ENCODE measurements at places on chromosomes 7 and 10. TPM values are rescaled to one million over a fixed set of nuclear protein-coding genes. Genes with fewer than 3 reads are reported as not detected.
A peak's percentile ranks its signal among the peaks of the same experiment; 100 is the strongest.

The ITGA8 gene
- 1.1 TPM for total RNA-seq

DNA sequence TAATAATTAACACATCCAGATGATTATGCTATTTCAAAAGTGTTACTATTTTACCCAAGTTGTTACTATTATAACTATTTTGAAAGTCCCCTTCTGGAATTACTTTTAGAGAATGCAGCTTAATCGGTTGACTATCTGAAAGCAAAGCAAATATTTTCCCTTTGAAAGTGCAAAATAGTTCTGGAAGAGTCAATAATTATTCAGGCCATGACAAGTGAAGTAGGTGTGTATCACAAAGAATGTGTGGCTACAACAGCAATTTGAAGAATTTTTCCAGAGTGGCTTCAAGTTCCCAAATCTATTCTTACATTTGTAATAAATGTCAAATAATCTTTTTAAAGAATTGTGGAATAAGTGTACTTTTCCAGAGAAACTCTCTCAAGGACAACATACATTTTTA lies 42.8 kb downstream of the RNLS start:
- DNase-seq = no peak

- DNase-seq = no peak
Measured at GRCh38 chr10:3745521-3745920, 39.5 kb downstream of the KLF6 start.

GRCh38 chr10:93560541-93560940 lies 5.9 kb upstream of the FFAR4 start:
- DNase-seq = no peak

DNA sequence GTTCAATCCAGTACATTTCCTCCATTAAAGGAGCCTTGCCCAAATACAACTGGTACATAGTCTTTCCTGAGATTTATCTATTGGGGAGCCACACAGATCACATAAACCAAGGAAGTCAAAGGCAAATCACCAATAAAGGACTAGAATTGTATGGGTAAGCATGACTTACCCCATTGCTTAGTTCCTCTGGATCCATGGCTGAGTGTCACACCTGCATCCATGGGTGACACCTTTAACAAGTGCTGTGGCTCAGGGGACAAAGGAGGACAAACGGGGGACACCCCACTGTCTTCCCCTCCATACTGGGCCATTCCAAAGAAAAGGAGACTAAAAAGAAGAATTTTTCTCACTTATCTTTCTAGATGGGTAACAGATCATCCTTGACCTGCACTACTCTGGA lies 30.4 kb downstream of the ZNF92 start:
- no peak for DNase-seq

The PLEKHS1 gene
- total RNA-seq = not detected

- DNase-seq = peak; percentile 74
Measured at GRCh38 chr7:216360-217300, 24.3 kb downstream of the FAM20C start.

DNA sequence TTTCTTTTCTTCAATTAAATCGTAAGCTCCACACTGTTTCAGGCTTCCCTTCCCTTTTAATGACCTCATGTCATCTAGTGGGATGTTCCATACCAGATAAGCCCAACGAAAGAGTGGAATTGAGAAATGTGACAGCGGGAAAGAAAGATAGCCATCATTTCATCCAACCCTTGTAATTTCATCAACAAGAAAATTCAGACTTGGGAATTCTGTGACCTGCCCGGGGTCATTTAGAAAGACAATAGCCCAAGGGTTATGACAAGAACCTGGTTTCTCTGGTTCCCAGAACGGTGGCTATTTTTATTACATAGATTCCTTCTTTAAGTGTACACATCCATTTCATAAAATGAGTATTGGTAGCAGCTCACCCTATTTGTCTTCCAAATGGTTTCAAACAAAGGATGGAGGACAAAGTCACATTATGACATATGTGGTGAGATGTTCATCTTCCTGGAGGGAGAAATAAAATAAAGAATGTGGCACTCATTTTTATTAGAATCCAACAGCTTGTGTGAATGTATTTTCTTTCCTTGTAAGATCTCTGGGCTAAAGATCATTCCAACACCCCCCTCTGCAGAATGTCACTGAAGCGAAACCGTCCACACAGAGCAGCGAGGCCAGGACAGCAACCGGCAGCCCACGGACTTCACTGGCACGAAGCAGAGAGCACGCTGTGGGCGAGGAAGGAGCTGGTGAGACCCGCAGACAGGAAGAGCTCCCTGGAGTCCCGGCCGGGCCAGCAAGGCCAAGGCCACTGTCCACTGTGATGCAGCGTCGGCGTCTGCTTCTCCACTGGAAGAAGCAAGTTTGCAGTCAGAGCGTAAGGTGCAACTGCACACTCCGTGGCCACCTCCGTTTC lies 199.9 kb downstream of the KLF6 start:
- no peak for DNase-seq

GRCh38 chr7:5143106-5143505 lies 46.9 kb upstream of the WIPI2 start:
- no peak for DNase-seq

GRCh38 chr10:83127942-83128575 lies 1011.2 kb upstream of the GHITM start:
- no peak for DNase-seq

The FRAT1 gene
- total RNA-seq = 5.3 TPM

The INA gene
- total RNA-seq = not detected

DNA sequence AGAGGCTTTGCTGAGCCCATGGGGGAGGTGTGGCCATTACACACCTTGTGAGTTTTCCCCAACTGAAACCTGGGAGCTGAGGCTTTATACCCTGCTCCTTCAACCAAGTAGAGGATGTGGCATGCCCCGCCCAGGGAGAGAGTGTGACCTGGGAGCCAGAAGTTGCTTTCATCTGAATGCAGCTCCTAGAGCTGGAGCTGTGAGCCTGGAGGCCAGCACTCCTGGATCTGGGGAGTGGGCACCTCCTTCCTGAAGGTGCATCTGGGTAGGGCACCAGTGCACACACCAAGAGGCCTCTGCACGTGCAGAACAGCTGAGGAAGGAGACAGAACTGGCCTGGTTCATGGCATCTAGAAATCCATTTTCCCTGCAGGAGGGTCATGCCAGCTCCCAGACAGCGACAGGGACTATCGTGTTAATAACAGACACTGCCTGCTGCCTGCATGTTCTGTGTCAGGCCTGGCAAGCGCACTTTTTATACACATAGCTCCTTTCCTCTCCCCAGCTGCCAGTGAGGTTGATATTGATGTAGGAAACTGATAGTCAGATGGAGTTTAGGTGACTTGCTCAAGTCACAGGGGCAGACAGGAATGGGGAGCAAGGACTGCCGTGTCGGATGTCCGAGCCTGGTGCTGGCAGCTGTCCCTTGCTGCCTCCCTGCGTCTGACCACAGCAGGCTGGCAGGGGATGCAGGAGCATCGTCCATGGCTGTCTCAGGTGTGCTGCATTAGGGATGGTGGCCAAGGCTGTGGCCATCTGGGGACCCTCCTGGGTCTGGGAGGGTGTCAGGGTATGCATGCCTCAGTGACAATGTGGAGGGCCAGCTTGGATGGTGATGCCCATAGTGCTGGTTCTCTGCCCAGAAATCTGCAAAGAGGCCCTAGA lies 189.9 kb upstream of the CXCL12 start:
- no peak for DNase-seq

DNA sequence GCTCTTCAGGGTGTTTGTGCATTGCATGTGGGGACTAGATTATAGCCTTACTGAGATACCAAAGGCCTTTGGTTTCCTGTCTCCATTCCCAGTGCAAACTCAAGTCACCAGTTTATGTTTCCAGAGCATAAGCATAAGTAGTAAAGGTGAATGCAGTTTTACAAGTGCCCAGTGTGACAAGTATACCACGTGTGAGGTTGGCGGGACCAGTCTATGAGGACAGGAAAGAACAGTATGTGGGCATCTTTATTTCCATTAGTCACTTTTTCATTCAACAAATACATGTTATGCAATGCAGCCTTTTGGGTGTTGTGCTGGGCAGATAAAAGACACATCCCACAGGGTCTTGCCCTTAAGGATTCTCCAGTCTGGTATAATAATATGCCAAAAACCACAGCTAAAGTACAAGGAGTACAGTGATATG lies 146.5 kb downstream of the ARID5B start:
- DNase-seq = no peak

- DNase-seq = peak; percentile 41
Measured at GRCh38 chr10:114821915-114822443, 399 bp downstream of the FHIP2A start.
